ENCODE measurements at places on chromosomes 5 and 9.

- DNase-seq = no peak
Observed at GRCh38 chr9:131524665-131525315, 6.3 kb downstream of the UCK1 start.

DNA sequence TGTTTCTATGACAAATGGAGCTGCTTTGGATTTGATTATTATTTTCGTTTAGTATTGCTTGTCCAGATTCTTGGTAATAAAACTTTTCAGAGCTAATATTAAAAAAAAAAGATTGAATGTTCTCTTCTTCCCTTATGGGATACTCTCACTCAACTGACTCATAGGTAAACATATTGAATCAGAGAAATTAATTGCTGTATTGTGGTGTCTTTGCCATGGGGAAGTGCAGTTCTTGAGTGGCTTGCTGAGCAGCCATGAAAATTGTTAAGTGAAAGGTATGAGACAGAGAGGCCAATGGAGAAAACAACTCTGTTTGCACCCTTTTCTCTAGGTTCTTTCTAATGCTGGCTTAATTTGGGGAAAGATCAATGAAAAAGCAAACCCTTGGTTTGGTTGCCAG lies 149.9 kb upstream of the HMHB1 start:
- DNase-seq = no peak

- DNase-seq = no peak
Observed at GRCh38 chr5:114636271-114636670, 274.4 kb downstream of the KCNN2 start.

DNA sequence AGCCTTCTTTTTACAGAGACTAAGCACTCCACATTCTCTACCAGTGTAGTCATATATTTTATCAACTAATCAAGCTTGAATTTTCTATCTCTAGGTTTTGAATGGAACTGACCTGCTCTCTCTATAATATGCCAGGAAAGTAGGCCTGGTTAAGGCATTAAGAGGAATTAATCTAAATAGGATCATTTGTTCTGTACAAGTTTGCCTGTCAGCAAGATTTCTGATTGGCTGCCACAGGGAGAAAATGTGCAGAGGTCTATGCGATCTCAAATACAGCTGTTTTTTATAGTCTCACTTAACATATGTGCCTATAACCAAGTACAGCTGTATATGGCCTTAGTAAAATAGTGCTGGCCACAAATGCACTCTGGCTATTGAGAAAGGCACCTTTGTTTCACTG lies 418.8 kb downstream of the KDM4C start:
- DNase-seq = no peak

DNA sequence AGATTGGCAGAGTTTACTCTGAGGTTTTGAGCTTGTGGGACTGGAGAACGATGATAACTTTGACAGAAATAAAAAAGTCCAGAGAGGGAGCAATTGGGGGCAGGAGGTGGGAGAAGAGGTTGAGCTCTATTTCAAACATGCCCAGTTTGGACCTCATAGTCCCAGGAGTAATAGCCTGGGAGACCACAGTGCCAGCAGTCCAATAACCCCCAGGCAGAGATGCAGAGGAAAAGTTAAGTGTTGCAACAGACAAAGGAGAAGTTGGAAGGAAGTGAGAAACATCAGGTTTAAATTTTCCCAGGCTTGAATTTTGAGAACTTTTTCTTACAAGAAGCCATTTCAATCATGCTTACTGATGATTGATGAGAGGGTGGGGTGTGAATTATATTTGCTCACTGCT lies 117.0 kb upstream of the GHR start:
- DNase-seq = no peak

- no peak for DNase-seq
Observed at GRCh38 chr9:134564431-134565170, 77.0 kb upstream of the COL5A1 start.

DNA sequence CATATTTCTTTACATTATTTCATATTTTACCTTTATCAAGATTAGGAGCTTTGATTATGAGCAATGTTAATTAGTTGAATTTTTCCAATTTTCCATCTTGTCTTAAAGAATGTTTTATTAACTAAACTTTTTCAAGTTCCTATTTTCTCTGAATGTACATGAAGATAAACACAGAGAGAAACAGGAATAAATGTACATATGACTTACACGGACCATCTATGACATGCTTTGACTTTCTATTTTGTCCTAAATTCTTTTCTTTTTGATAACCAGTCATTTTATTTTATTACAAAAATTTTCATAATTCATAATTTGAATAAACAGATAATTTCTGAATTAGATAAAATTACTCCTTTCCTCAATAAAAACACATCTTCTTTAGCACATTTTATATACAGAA lies 1038.8 kb upstream of the ARRDC3 start:
- DNase-seq = no peak

DNA sequence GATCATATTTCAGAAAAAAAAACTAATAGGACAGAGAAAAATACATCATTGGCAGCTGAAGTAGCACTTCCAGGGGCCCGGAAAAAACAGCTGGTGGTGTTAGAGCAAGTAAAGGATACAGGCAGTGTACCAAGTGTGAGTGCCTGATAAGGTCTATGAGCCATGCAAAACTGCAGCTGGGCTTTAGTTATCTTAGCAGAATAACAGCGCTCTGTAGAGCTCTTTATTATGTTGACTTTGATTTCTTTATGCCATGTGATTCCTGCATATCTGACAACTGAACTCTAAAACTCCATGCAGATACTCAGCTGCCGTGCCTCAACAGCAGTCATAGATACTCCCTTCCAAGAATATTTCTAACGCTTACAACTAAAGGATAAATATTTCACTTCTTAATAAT lies 119.5 kb downstream of the CAAP1 start:
- DNase-seq = no peak

DNA sequence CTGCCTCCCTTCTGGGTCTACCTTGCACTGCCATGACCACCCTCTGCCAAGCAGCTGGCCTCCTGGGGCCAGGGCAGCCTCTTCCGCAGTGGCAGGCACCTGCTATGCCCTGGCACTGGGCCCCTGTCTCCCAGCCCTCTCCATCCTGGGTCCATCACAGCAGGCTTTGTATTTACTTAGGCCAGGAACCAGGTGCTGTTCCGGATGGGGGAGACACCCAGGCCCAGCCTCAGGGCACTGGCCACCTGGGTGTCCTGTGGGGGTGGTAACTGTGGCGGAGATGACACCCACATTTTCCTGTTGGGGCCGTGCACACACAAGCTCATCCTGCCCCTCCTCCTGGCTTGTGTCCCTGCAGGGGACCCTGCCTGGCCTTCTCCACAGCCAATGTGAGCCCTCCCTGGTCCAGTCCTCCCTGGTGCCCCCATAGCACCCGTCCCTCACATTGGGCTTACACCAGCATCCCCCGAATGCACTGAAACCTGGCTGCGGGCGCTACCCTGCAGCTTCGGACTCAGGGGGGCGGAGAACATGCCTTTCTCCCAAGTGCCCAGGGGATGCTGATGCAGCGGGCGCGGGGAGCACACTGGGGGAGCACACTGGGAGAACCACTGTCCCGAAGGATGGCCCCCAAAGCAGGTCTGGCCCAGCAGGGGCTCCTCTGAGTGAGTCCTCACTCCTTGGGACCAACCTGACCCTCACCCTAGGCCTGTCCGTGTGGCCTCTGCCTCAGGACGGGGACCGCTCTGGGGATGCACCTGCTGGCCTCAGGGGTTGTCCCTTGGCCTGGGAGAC lies 17.9 kb downstream of the FAM163B start:
- DNase-seq = no peak

- DNase-seq = no peak
Observed at GRCh38 chr5:53882676-53883031, 322.2 kb downstream of the NDUFS4 start.

- DNase-seq = no peak
Observed at GRCh38 chr5:78926252-78926651, 58.9 kb downstream of the ARSB start.

DNA sequence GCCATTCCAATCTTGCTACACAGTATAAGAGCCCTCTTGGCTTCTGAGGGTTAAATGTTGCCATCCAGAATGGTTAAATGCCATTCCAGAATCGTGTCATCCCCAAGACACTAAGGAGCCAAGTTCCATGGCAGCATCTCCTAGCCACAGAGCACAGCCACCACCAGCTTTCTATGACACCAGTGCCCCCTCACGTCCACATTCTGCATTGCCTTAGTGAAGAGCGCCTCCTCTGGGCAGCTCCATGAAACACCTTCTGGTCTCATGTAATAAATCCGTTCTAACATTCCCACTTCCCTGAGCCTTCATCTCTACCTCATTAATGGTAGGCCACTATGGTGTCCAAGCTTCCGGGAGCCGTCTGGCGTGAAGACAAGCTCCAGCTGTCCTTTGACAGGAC lies 12.4 kb downstream of the CBY3 start:
- peak; percentile 60 for DNase-seq

GRCh38 chr9:95896580-95896979 lies 21.1 kb downstream of the ERCC6L2 start:
- no peak for DNase-seq

- no peak for DNase-seq
Observed at GRCh38 chr5:108367679-108368334, 14.1 kb downstream of the FBXL17 start.

GRCh38 chr5:122019919-122020590 lies 58.0 kb downstream of the LOX start:
- no peak for DNase-seq

GRCh38 chr5:17020678-17021601 lies 84.9 kb upstream of the MYO10 start:
- no peak for DNase-seq

DNA sequence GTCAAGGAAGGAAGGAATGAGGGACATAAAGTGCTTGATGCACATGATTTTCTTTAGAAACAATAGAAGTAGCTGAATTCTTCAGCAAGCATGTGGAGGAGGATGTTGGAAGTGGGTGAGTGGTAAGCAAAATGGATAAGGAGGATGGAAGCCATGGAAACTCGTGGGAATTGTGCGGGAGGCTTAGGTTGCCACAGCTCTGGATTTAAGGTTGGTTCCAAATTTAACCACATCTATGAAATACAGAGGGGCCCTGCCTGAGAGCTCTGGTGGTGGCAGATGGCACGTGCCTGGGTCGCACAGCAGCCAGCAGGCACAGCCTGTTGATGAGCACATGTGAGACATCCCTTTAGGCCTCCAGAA lies 284.7 kb downstream of the SMARCA2 start:
- DNase-seq = no peak

- DNase-seq = no peak
Observed at GRCh38 chr5:98110791-98111190, 662.7 kb upstream of the RGMB start.

GRCh38 chr9:117723986-117724625 lies 19.9 kb downstream of the TLR4 start:
- DNase-seq = no peak

GRCh38 chr9:121949766-121950165 lies 143.3 kb downstream of the TTLL11 start:
- DNase-seq = no peak

DNA sequence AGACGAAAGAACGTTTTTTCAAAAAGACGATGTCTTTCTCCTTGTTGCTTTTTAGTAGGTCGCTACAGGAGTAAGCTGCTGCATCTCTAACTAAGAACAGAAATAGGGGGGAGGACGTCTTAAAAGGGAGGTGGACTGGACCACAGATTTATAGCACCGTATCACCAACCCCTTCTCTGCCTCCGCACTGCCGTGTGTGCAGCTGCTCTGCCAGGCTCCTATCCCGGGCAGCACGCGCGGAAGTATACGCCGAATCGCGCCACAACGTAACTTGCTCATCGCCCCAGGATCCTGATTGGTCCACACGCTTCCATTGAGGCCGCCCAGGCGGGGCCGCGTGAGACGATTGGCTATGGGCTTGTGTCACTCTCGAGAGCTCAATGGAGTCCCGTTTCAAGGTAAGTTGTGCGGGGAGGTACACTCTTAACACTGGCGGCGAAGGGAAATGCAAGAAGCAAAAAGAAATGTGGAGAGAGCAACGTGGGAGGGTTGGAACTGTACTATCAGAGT lies at the start of gene ELAVL2:
TSS of gene ELAVL2 (minus strand) at position 121 of the 510 bp plus-strand sequence. CDS start 64,006 bp downstream, outside the sequence.
- peak; percentile 96 for DNase-seq

DNA sequence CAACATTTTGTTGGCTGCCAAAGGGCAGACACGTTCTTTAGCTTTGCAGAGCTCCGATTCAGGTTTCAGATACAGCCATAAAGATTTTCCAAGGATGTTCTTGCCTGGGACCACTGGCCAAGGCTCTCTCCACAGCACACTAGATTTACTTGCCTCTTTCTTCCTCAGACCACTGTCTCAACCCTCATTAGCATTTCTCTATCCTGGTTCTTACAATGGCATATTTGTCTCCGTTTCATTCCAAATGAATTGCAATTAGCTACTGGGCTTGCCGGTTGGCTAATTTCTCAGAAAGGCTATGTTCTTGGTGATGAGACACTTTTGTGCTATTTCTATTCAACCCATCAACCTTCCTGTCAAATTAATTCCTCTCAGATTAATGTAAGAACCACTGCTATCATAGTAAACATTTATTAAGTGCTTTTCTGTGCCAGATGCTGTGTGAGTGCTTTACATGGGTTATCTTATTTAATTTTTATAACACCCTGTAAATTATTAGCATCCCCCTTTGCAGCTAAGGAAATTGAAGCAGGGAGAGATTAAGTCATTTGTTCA lies 118.4 kb upstream of the NR3C1 start:
- peak; percentile 50 for DNase-seq

DNA sequence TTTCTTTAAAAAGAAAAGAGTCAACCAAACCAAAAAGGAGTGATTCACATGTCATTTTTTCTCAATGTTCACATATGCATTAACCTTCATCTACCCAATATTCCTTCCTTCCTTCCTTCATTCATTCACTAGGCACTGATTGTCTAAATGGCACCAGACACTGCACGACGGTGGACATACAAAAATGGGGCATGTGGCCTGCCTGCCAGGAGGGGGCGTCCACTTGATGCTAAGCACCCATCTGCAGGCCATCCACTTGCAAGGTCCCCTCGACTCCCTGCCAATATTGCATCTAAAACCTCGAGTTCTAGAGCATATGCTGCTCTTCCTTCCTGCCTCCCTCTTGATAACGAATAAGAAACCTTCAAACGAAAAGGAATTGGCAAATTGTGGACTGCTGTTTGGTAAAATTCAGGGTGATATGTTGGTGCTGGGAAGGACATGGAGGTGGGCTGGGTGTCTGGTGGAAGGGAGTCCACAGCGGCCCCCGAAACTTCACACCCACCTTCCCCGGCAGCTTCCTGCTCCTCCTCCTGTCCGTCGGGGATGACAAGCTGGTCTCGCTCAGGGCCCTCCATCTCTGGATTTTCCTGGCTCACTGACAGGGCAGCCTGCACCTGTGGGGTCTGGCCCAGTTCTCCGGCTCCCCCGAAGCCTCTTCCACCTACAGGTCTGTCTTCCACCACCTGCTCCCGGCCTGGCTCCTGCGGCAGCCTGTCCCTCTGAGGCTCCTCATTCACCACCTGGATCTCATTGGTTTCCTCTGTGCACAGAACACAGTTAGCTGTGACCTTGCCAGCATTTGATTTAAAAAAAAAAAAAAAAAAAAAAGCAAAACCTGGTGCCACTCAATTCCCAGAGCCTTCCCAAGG lies 64.3 kb downstream of the GOLM1 start:
- DNase-seq = peak; percentile 20

DNA sequence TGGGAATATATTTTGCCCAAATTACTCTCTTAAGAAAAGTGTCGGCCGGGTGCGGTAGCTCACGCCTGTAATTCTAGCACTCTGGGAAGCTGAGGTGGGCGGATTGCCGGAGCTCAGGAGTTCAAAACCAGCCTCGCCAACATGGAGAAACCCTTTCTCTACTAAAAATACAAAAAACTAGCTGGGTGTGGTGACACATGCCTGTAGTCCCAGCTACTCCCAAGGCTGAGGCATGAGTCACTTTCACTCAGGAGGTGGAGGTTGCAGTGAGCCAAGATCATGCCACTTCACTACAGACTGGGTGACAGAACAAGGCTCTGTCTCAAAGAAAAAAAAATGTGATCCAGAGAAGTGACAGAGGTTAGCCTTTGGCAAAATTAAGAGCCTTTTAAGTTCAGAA lies 26.4 kb upstream of the TMEM171 start:
- no peak for DNase-seq

GRCh38 chr5:77770293-77771005 lies 5.7 kb downstream of the TBCA start:
- no peak for DNase-seq
